ENCODE measurements at places on chromosomes 1 and 21.

- peak; percentile 73 for DNase-seq
Observed at GRCh38 chr1:84689514-84690396, 506 bp downstream of the SSX2IP start.

GRCh38 chr1:179190861-179191260, 38.6 kb downstream of the ABL2 start:
- peak; percentile 28 for DNase-seq

GRCh38 chr1:209527372-209527771, 56.1 kb upstream of the CAMK1G start:
- no peak for DNase-seq

DNA sequence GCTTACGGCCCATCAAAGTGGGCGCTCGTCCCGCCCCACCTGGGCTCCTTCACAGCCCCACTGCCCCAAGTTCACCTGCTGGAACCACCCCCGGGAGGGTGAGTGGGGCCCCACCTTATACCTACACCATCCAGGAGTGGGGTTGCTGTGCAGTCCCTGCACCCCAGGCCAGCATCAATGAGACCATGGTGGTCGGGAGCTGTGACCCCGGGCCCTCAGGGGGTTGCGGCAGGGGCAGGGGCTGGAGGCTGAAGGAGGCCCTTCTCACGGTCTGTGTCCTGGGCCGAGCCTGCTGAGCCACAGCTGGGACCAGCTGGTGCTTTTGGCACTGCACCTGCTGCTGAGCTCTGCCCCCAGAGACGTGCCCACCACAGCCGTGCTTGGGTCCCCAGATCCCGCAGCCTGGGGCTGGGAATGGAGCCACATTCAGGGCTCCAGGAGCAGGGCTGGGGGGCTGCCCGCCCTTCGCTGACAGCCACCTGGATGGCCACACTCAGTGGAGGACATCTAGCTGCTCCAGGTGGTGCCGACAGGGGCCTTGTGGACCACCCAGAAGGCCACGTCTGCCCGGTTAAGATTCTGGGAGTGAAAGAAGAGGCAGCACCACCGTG, 17.4 kb downstream of the ACTRT2 start:
- no peak for DNase-seq

Measured in hematopoietic multipotent progenitor cell treated with erythropoietin and hydrocortisone succinate and interleukin-3 and kit ligand, for 8 days (in vitro differentiated cells).